Renal cortex interstitium (tissue), 15 donors: ENCODE measurements at places on chromosomes 2 and 18. TPM values are rescaled to one million over a fixed set of nuclear protein-coding genes. Genes with fewer than 3 reads are reported as not detected.

- DNase-seq, result no peak
Observed at GRCh38 chr2:30273574-30273929, 42.2 kb downstream of the LBH start.

GRCh38 chr18:40108596-40108995, 1846.4 kb upstream of the PIK3C3 start:
- peak; percentile 42 for DNase-seq

GRCh38 chr2:143264851-143265250, 135.6 kb downstream of the ARHGAP15 start:
- DNase-seq, result no peak

GRCh38 chr2:118529908-118530599, 317.4 kb downstream of the EN1 start:
- no peak for DNase-seq

The CNDP1 gene
- 1.3 TPM for polyA plus RNA-seq

The RBKS gene
- 9.1 TPM for polyA plus RNA-seq
